ENCODE measurements at places on chromosomes 12 and 14.

- no peak for DNase-seq
These were observed 40.3 kb downstream of the NELL2 start for GRCh38 chr12:44835641-44836379.

DNA sequence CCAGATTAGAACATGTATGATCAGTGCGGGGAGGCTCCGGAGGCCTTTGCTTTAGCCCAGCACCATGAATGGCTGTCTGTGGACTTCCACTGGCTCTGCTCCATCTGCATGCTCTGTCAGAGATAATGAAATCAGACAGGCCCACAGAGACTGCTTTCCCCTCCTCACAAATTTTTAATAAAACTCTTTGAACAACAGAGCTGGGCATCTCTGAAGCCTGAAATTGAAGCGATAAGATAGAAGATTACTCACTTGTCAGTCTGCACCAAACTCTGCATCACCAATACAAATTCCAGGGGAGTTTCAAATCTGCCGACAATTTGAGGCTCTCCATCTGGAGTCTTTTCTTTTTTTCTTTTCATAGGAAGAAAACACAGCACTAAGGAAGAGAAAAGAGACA is 110.0 kb downstream of the DYRK2 start:
- DNase-seq, result no peak

DNA sequence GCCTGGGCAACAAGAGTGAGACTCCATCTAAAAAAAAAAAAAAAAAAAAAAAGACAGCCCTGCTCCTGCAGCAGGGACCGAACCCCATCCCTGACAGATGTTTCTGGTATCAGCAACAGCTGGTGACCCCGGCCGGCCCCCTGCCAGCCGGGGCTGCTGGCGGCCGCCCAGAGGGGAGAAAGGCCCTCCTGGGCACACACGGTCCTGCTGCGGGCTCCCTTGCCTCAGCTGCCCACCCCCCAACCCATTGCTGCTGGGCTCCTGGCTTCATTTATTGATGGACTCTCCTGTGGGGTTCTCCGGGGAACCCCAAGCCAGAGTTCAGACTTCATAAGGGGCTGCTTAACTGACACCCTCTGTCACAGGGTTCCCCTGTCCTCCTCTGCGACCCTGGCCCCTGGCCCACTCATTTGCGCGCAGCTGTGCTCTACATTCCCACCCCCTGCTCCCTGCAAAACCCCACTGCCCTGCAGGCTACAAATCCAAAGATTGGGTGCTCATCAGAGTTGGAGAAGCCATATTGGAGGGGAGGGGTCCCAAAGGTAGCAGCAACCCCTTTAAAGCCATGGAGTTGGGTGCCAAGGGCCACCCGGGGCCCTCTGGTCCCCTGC is 103.6 kb upstream of the RTL1 start:
- DNase-seq, result no peak

DNA sequence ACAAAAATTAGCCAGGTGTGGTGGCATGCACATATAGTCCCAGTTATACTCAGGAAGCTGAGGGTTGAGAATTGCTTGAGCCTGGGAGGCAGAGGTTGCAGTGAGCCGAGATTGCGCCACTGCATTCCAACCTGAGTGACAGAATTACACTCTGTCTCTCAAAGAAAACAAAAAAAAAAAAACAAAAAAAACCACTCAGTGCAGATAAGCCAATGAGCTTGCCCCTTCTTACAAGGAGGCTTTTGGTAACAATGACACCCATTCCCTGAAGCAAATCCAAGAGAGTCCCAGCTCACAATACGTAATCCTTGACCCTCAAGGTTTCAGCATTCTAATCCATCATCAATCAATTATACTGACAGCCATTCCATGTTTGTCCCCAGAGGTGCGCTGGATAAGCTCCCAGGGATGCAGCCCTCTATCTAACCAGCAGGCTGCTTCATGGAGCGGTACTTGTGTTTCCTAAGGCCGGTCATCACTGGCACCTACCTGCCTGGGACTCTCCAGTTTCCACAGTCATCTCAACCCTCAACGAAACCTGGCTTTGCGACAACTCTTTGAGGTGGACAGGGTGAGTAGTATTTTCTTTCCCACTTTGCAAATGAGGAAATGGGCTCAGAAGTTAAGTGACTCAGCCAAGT is 12.4 kb downstream of the GCN1 start:
- DNase-seq, result no peak

GRCh38 chr12:42794806-42795205 is 205.3 kb upstream of the PRICKLE1 start:
- DNase-seq, result no peak

GRCh38 chr14:93811676-93812075 is 23.4 kb upstream of the PRIMA1 start:
- DNase-seq, result no peak

DNA sequence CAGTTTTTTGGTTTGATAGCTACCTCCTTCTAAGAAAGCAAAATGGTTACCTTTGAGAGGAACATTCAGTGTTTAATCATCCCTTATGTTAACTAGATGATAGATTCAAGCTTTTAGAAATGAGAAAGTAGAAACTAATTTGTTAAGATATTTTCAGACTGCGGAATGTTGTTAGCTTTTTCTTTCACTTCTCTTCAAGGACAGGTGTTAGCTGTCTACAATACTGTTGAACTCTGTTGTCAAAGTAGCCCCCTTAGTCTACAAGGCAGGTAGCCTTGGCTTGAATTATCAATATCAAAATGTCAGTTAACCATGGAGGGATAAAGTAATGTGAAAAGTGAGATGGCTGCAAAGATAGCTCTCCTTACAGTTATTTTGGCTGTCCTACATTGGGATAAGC is 14.8 kb downstream of the MAPK1IP1L start:
- DNase-seq, result no peak

DNA sequence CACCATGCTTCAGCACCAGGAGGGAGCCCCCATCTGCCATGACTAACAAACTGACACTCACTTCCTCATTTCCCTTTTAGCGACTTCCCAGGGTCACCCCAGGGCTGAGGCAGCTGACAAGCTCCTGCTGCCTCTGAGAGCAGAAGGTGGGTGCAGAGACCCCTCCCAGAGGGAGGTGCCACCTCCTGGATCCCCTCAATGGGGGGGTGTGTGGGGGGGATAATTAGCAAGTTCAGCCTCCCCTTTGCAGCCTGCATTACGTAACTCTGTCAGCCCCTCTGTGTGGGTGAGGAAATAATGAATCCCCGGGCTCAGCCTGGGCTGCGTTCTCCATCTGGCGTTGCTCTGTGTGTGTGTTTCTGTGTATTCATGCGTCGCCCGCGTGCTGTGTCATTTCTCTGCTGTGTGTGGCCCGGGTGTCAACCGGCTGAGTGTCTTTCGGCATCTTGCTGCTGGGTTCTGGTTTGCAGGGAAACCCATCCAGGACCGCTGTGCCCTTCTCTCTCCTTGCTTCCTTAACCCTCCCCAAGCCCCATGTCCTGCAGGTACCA is 28.0 kb downstream of the NOS1 start:
- DNase-seq, result no peak

DNA sequence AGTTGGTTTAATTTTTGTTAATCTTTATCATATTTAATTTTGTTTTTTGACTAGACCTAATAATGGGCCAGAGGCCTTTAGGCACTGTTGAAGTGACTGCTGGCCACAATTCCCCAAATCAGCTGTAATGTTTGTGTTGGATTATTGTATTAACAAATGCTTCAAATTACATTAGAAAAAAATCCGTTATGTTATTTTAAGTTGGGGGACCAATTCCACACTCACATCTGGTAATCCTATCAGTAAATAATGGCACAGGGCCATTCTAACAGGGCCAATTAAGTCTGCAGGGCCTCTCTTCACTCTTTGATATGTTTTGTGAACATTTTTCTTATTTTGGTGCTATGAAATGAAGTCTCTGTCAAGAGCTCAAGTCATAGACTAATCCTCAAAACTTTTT is 39.6 kb downstream of the CHST11 start:
- DNase-seq, result no peak

DNA sequence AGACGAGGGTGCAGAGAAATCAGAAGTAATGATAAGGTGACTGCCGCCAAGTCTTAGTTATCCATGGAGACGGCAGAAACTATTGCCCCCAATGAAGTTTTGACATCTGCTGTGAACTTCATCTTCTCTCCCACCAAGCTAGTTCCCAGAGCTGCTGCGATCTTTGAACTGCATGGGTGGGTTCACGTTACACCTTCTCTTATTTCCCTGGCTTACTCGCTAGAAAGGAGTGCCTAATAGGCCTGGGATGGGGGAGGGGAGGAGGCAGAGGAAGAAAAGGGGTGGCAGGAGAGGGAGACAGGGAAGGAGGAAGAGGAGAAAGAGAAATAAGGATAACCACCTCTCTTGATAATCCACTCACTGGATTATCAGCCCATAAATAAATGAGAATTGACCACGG is 157.1 kb downstream of the NTF3 start:
- DNase-seq, result no peak

- DNase-seq, result no peak
These were observed 225.2 kb downstream of the CCER1 start for GRCh38 chr12:90729736-90730135.

- DNase-seq, result no peak
These were observed 380.0 kb downstream of the ATP23 start for GRCh38 chr12:58321414-58321813.

DNA sequence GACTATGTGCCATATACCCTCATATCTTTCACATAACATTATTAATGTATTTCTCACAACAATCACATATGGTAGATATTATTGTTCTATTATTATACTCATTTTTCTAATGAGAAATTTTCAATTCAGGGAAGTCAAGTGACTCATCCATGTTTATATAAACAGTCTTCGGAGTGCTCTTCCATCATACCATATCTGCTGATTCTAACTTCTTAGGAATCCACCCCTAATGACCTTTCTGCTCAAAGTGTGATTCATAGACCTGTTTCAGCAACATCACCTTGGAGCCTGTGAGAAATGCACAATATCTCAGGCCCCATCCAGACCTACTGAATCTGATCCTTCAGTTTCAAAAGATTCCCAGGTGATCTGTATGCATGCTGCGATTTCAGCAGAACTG is 39.8 kb upstream of the OVCH1 start:
- DNase-seq, result no peak

DNA sequence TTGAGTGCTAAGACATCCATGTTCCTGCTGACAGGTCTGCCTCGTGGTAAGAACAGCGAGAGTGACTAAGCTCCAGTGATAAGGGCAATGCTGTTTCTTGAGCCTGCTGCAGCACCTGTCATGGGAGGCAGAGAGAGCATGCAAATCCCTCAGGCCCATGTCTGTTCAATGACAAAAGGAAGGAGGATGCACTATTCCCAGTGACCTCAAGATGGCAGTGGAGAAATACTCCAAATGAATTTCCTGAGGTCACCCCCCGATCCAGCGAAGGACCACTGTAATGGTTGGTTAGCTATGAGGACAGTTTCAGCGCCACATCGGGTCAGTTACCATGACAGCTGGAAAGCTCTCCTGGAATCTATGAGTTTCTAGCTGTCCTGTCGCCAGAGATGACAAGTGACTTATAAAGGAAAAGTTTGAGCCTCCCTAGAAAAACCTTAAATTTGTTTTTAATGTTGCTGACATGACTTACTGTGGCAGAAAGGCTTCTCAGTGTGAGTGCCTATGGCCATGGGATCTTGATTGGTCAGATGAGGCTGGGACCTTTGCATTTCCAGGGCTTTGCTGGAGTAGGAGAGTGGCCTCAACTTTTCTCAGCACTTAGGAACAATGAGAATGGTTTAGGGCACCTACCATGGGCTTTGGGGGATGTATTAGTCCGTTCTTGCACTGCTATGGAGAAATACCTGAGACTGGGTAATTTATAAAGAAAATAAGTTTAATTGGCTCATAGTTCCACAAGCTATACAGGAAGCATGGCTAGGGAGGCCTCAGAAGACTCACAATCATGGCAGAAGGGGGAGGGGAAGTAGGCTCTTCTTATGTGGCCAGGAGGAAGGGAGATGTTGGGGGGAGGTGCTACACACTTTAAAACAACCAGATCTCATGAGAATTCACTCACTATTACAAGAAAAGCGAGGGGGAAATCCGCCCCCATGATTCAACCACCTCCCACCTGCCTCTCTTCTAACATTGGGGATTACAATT is 88.0 kb upstream of the TMEM260 start:
- no peak for DNase-seq

GRCh38 chr14:77180726-77181602 is 634 bp upstream of the TMEM63C start:
- DNase-seq, result no peak

DNA sequence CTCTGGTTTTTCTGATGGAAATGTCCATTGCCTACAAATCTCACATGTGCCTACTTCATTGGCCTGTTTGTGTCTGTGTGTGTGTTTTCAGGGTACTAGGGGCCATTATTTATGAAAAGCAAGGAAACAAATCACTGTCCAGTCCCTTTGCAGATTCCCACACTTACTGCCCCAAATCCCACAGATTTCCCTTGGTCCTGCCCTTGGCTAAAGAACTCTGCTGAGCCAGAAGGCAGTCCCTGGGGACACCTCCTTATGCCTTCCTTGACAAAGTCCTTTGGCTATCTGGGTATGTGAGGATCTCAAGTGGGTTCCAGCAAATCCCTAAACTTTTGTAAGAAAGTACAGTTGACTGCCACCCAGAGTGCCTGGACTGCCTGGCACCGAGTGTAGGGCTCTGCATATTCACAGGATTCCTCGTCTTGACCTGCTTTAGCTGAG is 388.1 kb downstream of the BCAT1 start:
- DNase-seq, result no peak

GRCh38 chr12:122250047-122250446 is 16.2 kb downstream of the VPS33A start:
- no peak for DNase-seq

GRCh38 chr12:78331753-78332152 is 501.1 kb downstream of the NAV3 start:
- no peak for DNase-seq

DNA sequence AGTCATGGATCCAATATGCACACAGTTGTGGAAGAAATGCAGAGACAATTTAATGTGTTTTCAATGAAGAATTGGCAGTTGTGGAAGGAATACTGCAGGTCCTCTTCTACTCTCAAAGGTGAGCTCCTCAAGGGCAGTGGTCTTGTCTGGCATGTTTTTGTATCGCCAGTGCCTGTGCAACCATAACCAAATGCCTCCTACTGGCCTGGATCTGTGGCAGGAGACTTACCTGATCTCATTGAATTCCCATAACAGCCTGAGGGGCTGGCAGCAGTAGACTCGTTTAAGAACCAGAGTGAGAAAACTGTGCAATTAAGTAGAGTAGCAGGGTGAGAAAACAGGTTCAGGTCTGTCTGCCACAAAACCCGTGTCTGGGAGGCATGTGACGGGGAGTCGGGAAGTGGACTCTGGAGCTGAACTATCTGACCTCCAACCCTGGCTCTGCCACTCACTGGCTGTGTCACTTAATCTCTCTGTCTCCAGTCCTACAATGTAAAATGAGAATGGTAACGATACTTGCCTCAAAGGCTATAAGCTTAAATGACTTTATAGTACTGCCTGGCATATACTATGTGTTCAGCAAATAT is 268.2 kb upstream of the SSTR1 start:
- no peak for DNase-seq

- no peak for DNase-seq
These were observed 59.2 kb downstream of the PPFIBP1 start for GRCh38 chr12:27583057-27583797.
